Urinary bladder (tissue), 4 donors: ENCODE measurements at places on chromosomes 11 and 22.

GRCh38 chr22:32325416-32325801, 32.3 kb upstream of the RFPL3 start:
- no peak for DNase-seq

GRCh38 chr11:128835741-128836430, 31.2 kb downstream of the KCNJ1 start:
- DNase-seq, result no peak

DNA sequence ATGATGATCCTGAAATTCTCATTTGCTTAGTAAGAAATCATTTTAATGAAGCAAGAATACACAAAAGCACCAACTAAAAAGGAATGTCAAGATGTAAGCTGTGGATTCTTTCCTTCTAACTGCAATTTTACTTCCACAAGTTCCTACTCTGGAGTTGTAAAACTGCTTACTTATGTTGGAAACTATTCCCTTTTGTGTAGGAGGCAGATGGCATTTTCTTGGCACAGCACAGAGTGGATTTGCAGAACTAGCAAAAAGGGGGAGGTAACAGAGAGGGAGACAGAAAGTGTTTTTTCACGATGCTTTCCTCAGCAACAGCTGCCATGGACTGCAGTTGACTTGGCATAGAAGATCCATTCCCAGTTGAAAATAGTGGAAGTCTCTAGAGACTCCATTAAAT, 1112.0 kb upstream of the RAG2 start:
- peak; percentile 28 for DNase-seq

GRCh38 chr22:27808451-27809225, 7.1 kb upstream of the MN1 start:
- no peak for DNase-seq

GRCh38 chr11:69018924-69019323, 5.9 kb upstream of the MRGPRF start:
- DNase-seq, result no peak

DNA sequence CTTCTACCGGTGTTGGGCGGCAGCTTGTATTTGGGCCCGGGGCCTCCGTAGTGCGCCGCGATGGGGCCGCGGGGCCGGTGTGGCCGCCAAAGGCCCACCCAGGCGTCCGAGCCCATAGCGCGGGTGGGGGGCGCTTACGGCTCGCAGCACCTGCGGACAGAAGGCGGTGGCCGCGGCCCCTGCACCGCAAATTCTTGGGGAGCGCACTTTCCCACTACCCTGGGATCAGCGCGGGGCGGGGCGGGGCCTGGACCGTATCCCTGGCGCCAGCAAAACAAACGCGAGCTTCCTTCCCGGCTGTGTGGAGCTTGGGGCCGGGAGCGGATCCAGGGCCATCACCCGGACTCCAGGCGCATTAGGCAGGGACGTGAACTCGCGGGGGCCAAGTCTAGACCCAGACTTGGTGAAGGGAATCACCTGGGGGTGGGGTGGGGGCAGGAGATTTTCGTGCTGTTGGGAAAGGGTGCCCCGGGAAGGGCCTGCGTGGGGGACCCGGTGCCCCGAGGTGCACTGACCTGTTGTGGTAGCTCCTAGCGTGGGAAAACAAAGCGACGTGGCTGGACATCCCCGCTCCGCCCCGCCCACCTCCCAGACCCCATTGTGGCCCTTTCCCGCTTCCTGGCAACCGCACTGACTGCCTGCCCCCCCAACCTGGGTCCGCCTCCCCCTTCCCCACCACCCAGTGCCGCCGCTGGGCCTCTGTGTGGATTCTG, 2.3 kb upstream of the TYMP start:
- DNase-seq, result no peak

DNA sequence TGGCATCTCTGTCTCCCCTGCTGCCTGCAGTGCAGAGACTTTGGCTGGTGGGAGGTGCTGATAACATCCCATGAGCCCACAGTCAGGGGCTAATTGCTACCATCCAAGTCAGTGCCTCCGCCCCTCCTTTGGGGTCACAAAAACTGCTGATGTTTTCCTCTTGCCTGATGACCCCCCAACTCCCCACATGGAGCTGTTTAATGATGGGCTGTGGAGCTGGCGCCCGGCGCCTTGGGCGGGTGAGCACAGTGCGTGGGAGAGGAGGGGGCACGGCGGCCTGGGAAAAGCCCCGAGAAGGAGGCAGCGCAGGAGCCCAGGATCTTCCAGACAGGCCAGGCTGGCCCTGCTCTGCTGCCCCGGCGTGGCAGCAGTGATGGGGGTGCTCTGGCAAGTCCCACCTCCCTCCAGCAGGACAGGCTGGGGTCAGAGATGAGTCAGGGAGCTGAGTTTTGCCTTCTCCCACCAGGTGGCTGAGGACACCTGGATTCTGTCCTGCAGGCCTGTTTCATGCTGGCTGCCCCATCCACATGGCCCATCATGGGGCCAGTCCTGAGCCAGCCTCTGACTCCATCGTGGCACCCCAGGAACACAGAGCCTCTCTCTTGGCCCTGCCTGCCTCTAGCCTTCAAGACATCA, 43.8 kb downstream of the NECTIN1 start:
- DNase-seq, result no peak

- DNase-seq, result no peak
Measured at GRCh38 chr11:70036971-70037882, 40.9 kb upstream of the ANO1 start.

GRCh38 chr22:33081686-33082590, 23.8 kb upstream of the SYN3 start:
- no peak for DNase-seq

DNA sequence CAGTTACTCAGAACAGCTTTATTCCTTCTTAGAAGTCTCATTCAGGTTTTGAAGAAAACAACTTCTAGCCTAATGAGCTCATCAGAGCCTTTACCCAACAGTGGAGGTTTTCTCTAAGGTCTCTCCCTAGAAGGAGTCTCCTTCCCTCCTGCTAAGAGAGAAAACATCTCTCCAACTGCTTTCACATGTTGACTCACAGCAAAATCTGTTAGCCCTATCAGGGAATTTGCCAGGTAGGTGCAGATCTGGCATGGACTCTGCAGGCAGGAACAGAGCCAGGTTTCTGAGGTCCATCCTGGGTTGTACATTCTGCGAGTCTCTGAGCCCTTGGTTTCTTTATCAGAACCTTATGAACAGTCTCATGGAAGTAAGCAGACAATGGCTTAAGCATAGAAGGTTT, 214.4 kb downstream of the HIPK3 start:
- no peak for DNase-seq

- DNase-seq, result peak; percentile 67
Measured at GRCh38 chr22:29040385-29041275, 21.0 kb downstream of the C22orf31 start.

GRCh38 chr22:25403284-25403810, 161.1 kb upstream of the GRK3 start:
- DNase-seq, result no peak

DNA sequence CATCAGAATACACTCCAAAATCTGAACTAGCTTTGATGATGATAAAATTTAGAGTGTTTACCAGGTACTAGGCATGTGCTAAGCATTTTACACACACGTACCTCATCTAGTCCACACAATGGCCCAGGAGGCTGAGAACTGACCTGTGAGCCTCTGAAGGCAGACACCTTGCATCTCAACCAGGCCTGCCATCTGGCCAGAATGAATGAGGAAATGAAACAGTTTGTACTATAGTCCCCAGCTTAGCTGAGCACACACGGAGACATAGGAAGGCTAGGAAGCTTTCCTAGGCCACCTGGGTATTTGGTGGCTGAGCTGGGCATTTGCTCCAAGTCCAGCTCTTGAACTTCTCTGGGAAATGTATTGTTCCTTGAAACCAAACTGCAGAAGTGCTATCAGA, 6.9 kb upstream of the SHANK3 start:
- DNase-seq, result no peak

- DNase-seq, result no peak
Measured at GRCh38 chr11:36150986-36151385, 138.2 kb downstream of the COMMD9 start.

- DNase-seq, result no peak
Measured at GRCh38 chr11:44950625-44951476, at the start of gene TP53I11. TP53I11 (minus strand) TSS chr11:44950883; CDS start chr11:44938335, 12,548 bp downstream.

GRCh38 chr11:61841636-61842527, 13.8 kb downstream of the FADS2 start:
- DNase-seq, result no peak

DNA sequence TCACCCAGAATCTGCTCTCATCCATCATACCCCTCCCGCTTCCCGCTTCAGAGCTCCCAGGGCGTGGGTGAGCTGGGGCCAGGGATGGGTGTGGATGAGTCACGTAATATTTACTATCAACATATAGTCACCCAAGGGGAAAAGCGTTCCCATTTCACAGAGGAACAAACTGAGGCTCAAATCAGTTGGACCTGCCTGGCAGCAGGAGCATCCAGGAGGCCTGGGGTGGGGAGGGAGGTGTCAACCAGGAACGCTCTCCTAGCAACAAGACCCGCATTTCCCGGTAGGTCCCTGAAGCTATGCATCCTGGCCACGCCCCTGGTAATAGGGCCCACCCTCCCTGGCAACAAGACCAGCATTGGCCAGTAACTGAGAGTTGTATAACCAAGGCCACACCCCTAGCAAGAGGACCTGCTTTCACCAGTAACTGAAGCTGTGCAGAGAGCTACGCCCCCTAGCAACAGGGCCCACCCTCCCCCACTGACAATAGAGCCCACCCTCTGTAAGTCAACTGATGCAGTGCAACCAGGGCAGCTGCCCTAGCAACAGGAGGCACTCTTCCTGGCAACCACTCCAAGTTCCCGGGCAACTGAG, 32.7 kb upstream of the TXNRD2 start:
- no peak for DNase-seq

GRCh38 chr11:76857781-76858410, 2.8 kb upstream of the ACER3 start:
- no peak for DNase-seq

DNA sequence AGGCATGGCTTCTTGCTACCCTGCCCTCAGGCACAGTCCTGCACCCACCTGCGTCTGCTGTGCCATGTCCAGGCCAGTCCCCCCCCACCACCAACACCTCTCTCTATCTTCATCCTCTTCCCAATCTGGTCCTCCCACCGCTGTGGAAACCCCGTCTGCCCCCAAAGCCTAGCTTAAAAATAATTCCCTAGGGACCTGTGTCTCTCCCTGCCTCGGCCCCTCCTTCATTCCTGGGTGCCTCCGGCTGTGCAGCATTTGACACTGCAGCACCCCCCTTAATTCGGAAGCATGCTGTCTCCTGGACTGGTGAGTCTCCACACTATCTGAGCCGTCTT, 2.5 kb upstream of the ASCL2 start:
- DNase-seq, result no peak

DNA sequence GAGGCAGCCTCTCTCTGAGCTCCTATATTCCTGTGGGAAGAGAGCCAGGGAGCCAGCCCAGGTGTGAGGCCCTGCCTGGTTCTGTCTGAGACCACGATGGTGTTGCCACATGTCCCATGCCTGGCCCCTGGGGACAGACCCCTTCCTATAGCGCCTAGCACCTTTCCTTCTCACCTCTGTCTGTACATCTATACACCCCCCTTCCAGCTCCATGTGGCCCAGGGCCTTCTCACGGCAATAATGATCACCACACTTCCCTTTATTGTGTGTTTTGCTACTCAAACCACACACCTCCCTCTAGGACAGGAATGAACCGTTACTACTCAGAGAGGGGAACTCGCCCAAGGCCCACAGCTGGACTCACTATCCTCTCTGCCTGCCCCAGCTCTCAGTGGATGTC, 12.8 kb downstream of the CD82 start:
- no peak for DNase-seq

DNA sequence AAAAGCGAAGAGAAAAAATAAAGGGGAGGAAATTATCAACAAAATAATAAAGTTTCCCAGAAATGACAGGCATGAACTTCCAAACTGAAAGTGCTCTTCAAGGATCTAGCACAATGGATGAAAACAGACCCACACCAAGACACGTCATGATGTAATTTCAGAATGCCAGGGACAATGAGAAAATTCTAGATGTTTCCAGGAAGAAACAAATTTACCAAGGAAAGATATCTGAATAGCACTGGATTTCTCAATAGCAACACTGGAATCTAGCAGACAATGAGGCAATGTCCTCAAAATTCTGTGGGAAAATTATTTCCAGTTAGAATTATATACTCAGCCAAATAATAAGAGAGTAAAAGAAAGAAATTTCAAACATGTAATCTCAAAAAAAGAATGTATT, 46.0 kb downstream of the DENND5A start:
- no peak for DNase-seq

DNA sequence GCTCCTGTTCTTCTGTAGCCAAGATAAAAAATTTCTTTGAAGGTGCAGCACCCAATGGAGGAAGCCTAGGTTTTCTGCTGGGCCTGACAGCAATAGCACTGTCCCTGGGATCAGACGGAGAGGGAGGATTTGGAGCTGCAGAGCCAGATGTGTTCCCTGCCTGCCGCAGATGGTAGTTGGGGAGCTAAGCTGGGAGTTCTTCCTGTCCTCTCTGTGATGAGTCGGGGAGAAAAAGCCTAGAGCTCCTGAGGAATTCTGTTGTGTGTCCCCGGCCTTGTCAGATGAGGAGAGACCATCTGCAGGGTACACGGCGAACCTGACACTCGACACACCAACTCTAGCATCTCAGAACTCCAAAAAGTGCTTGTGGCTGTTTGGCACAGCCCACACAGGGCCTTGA, 103.8 kb upstream of the CRYBB3 start:
- no peak for DNase-seq

DNA sequence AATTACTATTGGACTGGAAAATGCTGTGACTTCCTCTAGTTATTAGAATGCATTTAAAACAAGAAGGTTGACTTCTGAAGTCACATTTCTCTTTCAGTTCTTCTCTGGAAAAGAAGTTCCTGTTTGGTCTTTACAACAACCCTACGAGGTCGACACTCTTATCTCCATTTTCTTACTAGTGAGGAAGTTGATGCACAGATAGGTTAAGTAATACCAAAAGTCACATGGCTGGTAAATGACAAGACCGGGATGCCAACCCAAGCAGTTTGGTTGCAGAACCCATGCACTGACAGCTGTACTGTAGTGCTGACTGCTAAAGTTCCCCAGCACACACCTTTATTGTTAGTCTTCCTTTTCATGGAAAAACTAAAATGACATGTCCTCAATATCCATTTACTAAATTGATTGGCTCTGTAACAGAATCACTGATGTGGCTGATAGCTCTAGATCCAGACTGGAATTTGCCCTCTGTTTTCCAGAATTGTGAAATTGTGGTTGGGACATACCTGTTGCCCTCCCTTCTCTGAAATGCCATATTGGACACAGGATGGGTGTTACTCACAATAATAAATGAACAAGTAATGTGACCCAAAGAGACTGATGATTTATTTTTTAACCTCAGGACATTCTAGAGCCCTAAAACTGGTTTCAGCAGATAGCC, 9.4 kb upstream of the TECTA start:
- DNase-seq, result no peak

GRCh38 chr22:23119494-23120414, 22.0 kb downstream of the RSPH14 start:
- no peak for DNase-seq

DNA sequence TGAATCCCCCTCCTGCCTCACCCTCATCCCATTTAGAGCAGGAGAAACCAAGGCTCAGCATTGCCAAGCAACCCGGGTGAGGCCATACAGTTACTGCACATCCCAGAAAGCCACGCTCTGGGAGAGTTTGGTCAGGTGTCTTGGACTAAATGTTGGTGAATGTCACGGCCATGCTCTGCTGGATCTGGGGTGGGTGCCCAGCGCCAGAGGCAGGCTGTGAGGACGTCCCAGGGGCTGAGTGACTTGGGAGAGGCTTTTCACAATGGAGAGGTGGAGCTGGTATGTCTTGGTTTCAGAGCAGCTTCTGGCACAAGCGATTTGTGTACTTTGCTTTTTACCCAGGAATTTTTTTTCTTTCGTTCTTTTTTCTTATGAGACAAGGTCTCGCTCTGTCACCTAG, 6.6 kb downstream of the SERHL2 start:
- no peak for DNase-seq
